ENCODE measurements at places on chromosomes 3 and 15.

GRCh38 chr15:40309344-40309862, 1.7 kb upstream of the PLCB2 start:
- no peak for DNase-seq

DNA sequence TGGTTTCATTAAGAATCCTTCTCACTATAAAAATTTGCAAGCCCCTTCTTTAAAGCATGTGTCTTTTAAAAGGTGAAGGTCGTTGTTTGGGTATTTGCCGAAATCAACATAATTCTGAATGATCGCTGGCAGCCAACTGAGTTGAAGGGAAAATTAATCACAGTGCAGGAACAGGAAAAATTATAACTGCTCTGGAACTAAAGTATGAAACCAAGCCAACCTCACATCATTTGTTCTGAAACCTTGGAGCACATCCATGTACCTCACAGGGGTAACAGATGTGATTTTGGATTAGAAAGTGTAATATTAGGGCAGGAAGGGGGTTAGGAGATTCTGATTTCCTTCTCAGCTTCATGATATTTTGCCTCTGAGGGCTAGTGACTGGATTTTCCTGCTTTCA, 52.2 kb upstream of the PTX3 start:
- DNase-seq: no peak

DNA sequence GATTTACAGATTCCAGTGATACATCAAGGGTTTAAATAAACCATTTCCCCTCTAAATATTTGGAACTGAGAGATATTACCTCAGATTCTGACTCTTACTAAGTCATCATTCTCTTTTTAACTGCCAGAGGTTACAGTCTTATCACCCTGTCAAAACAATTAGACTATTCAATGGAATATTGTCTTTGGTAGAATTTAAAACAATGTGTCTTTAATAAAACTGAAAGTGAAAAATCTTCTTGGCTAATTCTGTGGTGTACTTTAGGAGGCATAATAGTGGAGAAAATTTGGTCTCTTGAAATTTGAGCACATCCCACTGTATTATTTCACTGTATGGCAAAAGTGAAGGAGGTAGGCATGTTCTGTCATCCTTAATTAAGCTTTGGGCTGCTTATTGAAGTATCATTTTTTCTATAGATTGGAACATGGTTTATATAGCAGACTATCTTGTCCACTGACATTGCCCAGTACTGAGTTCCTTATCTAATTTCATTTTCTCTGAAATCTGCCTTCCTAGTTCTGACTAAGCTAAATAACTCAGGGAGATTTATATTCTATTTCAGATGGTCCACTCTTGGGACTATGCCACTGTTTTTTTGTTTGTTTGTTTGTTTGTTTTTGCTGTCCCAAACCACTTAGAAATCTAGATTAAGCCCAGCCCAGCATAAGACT, 48.0 kb upstream of the UTS2B start:
- no peak for DNase-seq

GRCh38 chr15:79593119-79593869, 161.2 kb downstream of the MINAR1 start:
- no peak for DNase-seq

- no peak for DNase-seq
These were observed 75.9 kb downstream of the BOC start for GRCh38 chr3:113287111-113287802.

DNA sequence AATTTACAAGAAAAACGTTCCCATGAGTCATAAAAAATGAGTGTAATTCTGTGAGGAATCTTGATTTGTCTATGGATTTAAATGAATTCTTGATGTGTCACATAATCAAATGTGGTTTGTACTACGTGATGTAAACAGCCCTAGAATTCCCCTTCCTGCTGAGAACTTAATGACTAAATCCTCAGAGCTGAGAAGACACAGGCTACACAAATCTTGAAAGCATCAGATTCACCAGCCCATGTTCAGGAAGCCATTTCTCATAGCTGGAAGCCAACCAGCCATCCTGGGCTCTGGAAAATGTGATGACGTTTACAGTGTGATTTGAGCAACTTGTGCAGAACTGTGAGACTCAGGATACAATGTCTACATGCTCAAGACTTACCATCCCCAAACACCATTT, 193.7 kb upstream of the MME start:
- DNase-seq: no peak

- DNase-seq: no peak
These were observed 37.7 kb upstream of the SLC6A6 start for GRCh38 chr3:14364580-14365292.

DNA sequence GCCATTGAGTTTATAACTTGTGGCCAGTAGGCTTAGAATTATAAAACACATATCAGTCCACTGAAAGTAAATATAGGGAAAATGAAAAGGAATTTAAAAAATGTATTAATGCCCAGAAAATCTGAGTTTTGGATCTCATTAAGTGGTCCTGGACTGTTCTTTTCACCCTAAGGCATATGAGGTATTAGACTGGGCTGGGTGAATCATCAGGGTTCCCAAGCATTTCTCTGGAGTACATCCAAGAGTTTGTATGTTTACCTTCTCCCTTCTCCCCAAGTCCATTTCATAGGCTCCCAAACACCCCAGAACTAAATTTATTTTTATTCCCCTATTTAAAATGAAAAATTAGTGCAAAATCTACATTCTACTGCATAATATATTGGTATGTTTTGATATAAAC, 31.9 kb upstream of the SPTSSB start:
- DNase-seq: no peak

DNA sequence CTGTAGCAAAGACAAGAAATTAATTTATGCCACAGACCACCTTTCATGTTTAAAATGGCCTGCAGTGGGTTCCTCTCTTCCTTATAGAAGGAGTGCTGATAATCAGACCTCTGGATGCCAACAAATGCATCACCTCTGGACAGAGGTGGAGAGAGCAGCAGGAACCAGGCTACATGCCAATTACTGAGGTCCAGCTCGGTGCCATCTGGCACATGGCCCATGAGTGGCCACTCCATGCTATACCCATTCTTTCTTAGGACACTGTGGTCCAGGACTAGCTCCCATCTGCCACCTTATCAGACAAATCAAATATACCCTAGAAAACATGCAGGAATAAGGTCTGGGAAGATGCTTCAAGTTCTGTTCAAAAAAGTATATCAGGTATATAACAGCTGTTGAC, 60.7 kb downstream of the TBC1D2B start:
- DNase-seq: no peak

DNA sequence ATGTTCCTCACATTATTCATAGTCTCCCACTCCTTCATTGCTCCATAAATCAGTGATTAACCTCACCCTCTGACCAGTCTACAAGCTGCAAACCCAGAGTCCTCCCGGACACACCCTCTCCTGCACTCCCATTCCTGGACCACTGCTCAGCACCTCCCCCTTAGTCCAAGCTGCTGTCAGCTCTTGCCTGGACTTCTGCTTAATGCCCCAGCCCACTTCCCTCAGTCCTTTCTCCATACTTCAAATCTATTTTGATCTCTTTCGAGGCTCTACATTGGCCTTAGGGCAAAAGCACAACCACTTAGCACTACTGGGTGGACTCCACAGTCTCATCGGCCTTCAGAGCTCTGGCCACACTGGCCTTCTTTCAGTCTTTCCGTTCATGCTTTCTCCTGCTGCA, 79.4 kb upstream of the FAM98B start:
- no peak for DNase-seq

GRCh38 chr15:42444415-42445063, 46.4 kb downstream of the ZNF106 start:
- DNase-seq: no peak

DNA sequence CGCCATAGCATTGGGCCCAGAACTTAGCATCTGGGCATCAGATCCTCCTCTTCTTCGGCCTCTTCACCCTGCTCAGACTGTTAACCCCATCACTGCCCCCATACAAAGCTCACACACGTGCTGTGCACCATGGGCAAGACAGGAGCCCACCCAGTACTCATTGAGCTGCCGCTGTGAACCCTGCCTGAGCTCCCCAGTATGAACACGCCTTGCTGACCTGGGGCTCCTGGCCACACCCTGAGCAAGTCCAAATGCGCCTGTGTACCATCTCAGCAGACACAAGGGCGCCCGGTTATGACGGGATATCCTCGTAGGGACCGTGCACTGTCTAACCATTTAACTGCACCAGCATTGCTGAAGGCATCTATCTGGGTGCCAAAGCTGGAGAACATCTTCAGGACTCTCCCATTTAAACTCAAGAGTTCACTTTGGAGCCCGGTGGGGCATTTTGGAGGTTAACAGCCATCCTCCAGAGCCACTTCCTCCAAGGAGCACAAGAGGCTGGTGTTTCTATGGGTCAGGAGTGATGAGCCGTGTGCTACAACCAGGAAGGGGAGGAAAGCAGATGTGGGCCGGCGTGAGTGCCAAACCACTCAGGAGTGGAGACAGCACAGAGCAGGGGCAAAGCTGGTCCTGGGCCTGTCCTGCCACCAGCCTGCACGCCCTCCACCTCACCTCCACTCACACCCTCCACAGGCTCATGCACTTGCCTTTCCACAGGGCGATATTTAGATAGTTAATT, 12.1 kb downstream of the PRR23E start:
- no peak for DNase-seq

- DNase-seq: no peak
These were observed 238.7 kb upstream of the TMCO5A start for GRCh38 chr15:37695719-37696118.

- DNase-seq: no peak
These were observed 1200.4 kb upstream of the EPHA6 start for GRCh38 chr3:95613993-95614392.

DNA sequence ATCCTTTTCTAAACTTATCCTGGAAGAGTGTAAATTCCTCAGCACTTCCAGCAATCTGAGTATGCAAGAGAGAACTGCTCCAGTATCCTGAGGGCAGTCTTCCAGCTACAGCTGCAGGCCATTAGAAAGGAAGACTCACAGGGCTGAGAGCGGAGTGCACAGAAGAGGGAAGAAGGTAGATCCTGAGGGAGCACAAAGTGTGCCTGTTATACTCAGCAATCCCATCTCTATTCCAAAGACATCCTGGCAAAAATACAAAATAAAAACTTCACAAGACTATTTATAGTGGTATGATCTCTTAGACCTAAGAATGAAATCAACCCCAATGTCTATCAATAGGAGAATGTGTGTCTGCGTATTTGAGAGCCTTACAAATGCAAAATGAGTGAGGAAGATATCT, 292.0 kb downstream of the ZIC1 start:
- no peak for DNase-seq

GRCh38 chr3:195559723-195560409, 16.7 kb upstream of the PPP1R2 start:
- DNase-seq: no peak

DNA sequence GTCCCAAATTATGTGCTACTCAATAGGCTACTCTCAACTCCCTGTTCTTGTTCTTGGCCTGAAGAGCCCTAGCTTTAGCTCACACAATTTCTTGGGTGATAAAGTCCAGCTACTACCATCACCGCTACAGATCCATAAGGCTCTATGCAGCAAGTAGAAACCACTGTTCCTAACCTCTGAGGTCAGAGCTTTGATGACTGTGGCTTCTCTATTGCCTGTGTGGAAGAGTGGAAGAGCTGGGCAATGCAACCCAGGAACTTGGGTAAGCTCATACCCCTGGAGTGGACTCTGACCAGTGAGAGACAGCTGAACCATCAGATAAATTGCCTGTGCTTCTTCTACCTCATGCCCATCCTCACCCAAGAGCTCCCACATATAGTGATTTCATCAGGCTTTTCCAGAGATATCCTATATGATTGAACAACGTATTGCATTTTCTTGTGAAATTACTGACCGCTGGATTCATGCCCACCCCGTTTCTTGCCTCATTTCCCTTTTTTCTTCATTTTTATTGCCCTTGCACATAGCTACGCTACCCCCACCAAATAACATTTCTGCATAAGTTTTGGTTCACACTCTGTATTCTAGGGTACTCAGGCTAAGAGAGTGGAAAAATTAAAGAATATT, 172.3 kb upstream of the MBNL1 start:
- DNase-seq: no peak

DNA sequence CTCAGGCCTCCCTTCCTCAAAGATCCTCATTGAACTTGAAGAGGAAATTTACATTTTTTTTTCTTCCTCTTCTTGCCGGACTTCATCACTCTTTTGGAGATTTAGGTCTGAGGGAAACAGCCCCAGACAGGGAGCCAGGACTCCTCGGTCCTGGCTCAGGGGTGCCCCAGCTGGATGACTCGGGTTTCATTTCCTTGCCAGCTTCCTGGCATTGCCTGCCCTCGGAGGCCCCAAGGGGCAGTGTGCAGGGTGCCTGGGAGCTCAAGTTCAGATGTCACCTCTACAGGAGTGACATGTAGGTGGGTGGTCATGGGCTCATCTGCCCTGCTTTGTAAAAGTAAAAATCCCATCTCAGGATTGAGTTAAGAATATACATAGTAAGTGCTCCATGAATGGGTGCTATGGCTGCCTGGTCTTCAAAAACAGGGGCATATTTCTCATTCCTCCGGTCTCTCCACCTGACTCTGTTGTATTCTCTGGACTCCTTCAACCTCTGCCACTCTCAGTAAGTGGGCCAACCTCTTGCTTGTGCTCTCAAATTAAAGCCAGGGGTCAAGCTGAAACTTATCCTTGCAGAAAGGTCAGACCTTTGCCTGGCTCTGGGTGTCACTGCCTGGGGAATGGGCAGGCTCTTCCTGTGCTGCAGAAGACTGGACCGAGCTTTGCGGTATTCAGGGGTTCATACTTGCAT, 51.8 kb downstream of the SMAD6 start:
- no peak for DNase-seq

DNA sequence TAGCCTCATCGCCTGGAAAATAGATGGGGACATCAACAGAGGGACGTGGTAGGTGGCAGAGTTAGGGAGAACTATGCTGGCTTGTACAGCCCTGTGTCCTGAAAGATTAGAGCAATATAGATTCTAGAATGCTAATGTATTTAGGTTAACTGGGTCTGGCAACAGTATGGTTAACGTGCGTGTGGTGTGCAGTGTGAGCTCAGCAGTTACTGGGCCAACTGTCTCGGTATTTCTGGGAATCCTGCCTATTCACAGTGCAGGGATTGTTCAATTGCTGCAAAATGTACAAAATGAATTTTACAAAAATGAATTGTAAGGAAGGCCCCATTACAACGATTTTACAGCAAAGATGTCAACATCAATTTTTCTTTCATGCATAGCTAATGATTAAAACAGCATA, 20.6 kb downstream of the MEIS2 start:
- no peak for DNase-seq

DNA sequence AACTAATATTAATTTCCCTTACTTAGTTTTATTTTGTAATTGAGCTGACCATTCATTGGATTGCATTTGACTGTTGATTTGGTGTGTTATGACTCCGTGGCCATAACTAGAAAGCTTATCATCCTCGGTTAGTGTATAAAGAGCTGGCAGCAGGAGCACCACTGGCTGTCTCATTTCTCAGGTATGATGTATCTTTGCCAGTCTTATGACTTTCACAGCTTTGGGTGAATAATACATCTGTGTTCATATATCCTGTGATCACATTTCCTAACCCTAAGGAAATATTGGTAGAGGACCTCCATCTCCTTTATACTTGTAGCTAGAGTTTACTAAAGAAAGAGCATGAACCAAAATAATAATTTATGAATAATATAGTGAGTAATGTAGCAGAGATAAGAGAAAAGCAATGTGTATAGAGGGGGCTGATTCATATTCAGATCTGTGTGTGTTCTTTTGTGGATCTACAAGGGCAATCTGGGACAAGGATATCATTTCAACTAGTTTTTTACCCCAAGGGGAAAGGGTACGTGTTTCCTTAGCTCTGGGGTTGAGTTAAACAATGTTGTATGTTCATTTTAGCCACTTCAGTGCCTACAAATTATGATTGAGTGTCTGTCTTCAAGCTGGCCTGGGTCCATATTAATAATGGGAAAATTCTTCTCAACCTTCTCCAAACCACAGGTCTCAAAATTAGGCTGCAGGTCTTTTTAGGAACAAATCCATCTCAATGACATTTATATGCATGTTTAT, 901.7 kb downstream of the NTRK3 start:
- DNase-seq: no peak

Measured in HAP-1 (cell line).